RCC 7860 (cell line): ENCODE measurements at places on chromosomes 1 and 21.

DNA sequence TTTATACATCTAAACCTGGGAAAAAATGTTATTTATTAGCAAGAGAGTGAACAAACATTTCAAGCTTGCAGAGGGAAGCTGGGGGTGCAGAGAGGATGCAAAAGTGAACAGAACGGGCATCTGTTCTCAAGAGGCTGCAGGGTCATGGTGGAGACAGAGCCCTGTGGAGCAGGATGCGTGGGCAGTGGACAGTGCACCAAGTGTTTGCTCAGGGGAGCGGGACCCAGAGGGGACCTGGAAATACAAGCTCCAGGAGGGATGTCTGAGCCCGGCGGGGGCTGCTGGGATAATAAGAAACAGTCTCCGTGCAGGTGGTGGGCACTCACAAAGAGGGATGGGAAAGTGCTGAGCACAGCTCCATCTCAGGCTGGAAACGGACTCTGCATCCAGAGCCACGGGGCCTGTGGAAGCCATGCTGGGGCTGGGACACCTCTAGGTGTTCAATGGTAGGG lies 105.3 kb upstream of the SLC45A1 start:
- DNase-seq: no peak

- no peak for DNase-seq
Observed at GRCh38 chr1:20194757-20195461, 8.6 kb upstream of the PLA2G2C start.

GRCh38 chr1:43354936-43355335 lies 3.8 kb upstream of the CDC20 start:
- no peak for DNase-seq

- DNase-seq: no peak
Observed at GRCh38 chr21:46286648-46287002, 483 bp downstream of the YBEY start.

GRCh38 chr21:16509476-16509875 lies 779.7 kb downstream of the USP25 start:
- no peak for DNase-seq

DNA sequence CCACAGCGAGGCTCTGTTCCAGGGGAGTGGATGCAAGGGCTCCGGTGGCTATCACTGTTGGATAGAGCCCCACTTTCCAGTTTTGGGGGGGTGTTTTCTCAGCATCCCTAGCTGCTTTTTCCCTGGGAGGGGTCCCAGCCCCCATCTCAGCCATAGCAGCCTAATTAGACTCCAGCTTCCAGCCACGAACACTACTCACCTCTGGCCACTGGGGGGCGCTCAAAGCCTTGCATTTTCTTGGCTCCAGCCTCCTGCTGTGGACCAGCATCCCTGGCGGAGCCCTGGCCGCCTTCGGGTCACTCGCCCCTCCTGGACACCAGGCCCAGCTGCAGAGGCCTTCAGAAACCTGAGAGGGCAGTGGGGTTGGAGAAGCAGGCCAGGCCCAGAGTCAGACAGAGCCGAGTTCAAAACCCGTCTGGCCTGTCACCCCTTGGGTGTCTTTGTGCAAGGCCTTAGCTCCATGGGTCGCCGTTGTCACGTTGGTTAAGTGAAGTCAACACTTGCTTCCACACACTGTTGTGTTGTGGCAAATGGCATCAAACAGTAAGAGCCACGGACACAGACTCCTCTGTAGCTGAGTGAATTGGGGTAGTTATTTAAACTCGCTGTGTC lies 93.5 kb upstream of the ACTL8 start:
- DNase-seq: peak; percentile 38

DNA sequence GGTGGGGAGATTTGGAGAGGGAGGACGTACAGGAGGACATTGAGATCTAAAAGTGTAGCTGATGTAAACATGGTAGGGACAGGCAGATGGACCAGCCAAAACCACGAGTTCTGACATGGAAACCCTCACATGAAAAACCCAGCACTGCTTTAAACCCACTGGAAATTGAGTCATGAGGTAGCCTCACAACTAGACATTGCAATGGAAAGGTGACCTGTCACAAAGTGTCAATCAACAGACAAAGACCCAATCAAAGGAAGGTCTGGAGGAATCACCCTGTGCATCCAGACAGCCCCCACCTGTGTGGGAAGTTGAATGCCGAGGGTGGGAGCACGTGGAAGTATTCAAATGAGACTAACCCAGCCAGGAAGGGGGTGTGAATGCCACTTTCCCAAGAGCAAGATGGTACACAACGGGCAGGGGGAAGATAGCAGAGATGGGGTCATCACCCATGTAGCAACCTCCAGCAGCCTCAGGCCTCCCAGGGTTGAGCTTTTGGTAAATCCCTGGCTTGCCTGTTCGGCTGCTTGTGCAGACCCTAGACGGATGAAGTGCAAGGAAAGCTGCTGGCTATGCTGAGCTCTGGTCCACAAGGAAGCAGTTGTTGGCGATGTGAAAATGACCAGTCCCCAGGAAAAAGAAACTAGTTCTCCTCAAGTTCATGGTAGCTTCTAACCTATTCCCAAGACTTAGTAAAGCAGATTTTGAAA lies 5.6 kb downstream of the FCMR start:
- DNase-seq: no peak

- no peak for DNase-seq
Observed at GRCh38 chr1:243746751-243747150, 103.3 kb downstream of the AKT3 start.

- no peak for DNase-seq
Observed at GRCh38 chr1:100035214-100035613, 65.4 kb downstream of the SLC35A3 start.

DNA sequence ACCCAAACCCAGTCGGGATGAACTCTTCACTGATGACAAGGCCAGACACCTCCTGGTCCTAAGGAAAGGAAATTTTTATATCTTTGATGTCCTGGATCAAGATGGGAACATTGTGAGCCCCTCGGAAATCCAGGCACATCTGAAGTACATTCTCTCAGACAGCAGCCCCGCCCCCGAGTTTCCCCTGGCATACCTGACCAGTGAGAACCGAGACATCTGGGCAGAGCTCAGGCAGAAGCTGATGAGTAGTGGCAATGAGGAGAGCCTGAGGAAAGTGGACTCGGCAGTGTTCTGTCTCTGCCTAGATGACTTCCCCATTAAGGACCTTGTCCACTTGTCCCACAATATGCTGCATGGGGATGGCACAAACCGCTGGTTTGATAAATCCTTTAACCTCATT lies 10.1 kb downstream of the CZIB start:
- DNase-seq: no peak

- no peak for DNase-seq
Observed at GRCh38 chr1:237035759-237036158, 6.2 kb upstream of the RYR2 start.

- no peak for DNase-seq
Observed at GRCh38 chr1:4309676-4310320, 344.6 kb upstream of the AJAP1 start.

DNA sequence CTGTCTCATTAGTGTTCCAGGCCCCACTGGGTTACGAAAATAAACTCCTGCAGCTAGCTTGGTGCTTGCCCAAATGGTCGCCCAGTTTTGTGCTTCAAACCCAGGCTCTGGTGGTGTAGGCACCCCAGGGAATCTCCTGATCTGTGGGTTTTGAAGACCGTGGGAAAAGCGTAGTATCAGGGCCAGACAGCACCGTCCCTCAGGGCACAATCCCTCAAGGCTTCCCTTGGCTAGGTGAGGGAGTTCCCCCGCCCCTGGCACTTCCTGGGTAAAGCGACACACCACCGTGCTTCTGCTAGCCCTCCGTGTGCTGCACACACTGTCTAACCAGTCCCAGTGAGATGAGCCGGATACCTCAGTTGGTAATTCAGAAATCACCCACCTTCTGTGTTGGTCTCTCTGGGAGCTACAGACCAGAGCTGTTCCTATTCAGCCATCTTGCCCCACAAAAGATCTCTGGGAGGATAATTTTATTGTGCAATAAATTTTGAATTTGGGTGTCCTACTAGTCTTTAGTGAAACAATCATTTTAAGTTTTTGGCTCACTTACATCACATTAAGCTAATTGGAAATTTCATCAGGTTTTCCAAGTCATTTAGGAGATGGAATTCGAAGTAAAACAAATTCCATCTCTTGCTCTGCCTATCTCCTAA lies 9.4 kb upstream of the SLC25A24 start:
- DNase-seq: no peak

GRCh38 chr1:226738421-226738994 lies 574 bp downstream of the ITPKB start:
- DNase-seq: no peak

DNA sequence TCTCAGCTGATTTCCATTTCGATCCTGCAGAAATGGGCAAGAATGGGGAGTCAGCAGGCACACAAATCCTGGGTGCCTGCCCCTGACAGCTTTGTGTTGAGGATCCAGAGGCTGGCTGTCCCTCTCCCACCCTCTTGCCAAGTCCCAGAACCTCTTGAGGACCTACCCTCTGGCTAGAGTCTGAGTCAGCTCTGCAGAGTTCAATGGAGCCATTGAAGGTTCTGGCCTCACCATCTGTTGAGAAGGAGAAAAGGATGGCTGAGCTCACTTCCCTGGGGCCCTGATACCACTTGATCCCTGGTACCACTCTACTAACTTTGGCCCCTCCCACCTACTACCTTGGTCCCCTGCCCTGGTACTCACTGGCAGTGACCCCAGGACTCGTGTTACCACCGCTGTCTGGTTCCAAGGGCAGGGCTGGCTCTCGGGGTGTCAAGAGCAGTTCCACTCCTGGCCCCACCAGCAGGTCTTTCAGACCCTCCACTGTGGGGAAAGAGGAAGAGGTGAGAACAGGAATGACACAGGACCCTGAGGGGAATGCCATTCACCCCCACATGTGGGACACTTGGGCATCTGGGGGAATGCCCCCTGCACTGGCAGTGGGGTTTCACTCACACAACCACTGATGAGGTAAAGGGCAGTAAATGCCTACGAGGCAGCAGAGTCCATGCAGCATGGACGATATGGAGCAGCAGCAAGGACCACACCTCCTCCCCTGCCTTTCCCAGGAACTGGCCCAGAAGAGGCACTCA lies 10.5 kb downstream of the RXFP4 start:
- no peak for DNase-seq

DNA sequence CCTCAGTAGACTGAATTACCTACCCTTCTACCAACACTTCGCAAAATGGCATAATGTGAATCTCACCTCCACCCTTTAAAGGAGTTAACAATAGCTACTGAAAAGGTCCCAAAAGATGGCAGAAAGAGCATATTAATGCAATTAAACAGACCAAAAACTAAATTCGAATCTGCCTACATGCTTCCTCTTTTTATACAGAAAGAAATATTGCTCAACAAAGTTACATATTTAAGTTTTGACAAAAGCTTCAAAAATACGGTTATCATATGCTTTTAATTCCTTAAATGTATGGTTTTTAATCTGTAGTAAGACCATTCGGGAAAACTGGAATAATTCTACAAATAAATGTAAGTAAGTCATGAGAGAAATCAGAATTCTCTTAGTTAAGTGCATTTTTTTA lies 2.2 kb downstream of the APP start:
- no peak for DNase-seq

GRCh38 chr1:67956116-67956515 lies 94.3 kb downstream of the DIRAS3 start:
- DNase-seq: no peak

GRCh38 chr1:54489627-54490250 lies 58.3 kb upstream of the ACOT11 start:
- DNase-seq: no peak

DNA sequence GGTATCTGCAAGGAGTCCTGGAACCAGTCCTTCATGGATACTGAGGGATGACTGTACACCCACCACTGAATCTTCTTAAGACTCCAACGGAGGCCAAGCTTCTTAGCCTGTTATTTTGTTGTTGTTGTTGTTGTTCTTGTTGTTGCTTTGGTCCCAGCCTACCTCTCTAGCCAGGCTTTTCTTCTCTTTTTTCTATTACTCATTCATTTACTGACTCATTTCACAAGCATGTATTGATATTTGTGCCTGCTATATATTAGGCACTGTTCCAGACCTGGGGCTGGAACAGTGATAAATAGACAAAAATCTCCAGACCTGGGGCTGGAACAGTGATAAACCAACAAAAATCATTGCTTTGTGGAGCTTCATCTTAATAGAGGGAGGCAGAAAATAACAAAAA lies 20.4 kb downstream of the CENPF start:
- no peak for DNase-seq

DNA sequence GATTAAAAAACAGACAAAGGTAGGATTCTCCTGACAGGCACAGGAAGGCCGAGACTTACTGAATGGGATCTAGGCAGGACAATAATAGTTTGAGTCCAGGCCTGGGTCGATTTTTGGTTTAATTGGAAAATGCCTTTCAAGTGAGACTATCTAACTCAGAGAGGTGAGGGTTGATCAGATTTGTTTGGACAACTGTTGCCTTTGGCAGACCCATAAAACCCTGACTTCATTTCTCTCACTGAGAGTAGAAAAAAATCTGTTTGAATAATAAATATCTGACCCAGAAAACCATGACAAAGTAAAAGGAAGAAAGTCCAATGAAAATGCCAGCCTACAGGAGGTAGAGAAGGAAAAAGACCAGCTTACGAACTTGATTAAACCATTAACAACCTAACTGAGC lies 12.3 kb upstream of the SLC30A10 start:
- no peak for DNase-seq

- no peak for DNase-seq
Observed at GRCh38 chr1:183886853-183887252, 81.9 kb downstream of the RGL1 start.

- no peak for DNase-seq
Observed at GRCh38 chr1:45928486-45929205, 125.2 kb downstream of the MAST2 start.

- DNase-seq: no peak
Observed at GRCh38 chr1:177287270-177287669, 116.5 kb downstream of the BRINP2 start.

DNA sequence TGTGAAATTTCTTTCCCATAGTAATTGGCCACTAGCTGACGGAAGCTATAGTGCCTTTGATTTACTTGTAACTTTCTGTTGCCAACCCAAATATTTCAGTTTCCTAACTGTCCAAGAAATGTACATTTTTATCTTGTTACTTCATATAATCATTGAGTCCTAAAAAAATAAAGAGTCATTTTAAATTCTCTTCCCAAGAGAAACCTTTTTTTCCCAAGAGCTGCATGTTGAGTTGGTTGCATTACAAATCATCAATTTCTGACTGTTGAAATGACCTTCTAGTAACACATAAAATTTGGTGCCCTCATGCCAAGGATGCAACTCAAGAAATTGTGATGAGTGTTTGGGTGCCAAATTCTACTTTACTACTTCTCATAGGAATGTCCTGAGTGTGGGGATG lies 61.0 kb downstream of the HMCN1 start:
- DNase-seq: no peak

DNA sequence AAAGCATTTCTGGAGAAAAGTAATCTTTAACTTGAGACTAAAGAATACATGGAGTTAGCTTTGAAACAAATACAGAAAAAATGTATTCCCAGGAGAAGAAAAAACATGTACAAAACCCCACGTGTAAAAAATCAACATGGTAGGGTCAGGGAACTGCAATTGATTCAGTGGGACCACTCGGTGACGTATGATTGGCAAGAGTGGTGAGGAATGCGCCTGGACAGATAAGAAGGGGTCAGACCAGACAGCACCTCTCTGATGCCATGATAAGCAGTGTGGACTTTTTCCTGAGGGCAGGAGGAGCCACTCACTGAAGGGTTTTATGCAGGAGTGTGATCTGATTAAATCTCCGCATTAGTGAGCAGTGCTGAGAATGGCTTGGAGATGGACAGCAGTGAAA lies 142.5 kb downstream of the DAB1 start:
- DNase-seq: no peak

- peak; percentile 36 for DNase-seq
Observed at GRCh38 chr1:94301186-94301585, 63.8 kb upstream of the ARHGAP29 start.
